ENCODE measurements at places on chromosomes 4 and X. TPM values are rescaled to one million over a fixed set of nuclear protein-coding genes. Genes with fewer than 3 reads are reported as not detected.

DNA sequence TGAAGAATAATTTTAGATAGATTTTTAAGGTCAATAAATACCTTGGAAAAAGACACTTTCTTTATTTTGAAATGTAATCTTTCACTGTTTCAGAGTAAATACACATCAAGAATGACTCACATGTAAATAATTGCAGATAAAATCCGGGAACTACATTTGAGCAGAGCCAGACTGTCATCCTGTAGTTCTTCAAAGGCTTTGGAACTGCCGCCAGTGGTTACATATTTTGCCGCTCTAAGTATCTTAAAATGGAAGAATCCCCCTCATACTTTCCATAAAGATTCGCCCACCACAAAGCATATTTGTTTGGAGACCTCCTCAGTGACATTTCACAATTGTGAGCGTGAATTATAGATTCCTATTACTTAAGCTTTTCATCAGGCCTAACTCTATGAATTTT is 607.8 kb upstream of the ZFP42 start:
- DNase-seq = no peak

DNA sequence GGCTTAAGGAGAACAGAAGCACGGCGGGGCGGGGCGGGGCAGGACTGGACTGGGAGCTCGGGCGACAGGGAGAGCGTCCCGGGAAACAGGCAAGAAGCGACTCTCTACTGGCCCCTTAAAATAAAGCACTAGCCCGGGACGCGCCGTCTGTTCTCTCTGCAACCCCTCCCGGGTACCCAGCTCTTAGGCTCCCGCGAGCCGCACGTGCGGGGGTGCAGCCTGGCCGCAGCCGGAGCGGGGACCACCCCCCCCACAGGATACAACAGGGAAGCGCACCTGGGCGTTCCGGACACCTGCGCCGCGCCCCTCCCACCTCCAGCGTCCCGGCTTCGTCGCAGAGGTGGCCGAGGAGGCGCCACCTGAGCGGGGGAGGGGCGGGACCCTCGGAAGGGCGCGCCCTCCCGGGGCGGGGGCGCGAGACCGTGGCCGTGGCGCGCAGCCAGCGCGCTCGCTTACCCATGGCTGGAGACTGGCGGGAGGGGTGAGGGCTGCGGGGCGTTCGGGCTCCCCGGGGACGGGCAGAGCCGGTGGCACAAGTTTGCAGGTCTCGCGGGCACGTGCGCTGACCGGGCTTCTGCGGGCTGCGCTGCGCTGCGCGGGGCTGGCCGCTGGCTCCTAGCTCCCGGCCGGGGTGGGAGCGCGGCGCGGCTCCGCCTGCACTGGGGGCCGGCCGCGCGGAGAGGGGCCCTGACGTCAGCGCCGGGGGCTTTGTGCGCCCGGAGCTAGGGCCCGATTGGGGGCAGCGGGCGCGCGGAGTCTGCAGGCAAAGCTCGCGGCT is 91.5 kb downstream of the GEMIN8 start:
- no peak for DNase-seq

- DNase-seq = no peak
Measured at GRCh38 chr4:52612341-52612740, 46.8 kb downstream of the USP46 start.

DNA sequence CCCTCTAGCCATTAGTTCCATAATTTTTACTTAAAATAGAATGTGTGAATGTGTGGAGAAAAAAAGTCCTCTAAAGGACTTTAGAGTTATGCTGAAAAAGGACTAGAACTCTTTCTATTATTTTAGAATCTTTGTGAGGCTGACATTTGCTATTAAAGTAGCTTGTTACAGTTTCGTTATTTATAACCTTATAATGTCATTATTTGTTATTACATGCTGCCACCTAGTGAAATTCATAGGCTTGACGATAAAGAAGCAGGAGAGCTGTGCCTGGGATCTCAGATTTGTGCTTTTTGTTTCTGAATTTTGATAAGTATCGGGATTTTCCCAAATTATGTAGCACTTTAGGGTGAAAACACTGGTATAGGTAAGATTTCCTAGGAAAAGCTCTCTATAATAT is 38.5 kb upstream of the TAPT1 start:
- no peak for DNase-seq

DNA sequence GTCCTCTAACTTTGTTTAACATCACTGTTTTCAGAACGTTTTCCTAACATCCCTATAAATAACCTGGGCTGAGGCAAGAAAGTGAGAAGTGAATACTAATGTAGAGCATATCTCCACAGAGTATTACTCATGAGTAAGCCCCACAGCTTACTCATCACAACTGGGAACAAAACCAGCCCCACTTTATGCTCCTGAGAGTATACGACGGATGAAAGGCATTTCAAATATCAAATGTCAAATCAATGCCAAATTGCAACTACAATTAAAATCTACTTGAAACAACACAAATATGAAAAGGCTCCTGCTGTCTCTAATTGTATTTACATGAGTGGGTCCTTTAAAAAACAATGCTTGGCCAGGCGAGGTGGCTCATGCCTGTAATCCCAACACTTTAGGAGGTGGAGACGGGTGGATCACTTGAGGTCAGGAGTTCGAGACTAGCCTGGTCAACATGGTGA is 41.2 kb downstream of the SH3RF1 start:
- no peak for DNase-seq

- no peak for DNase-seq
Measured at GRCh38 chr4:8906991-8907595, 35.5 kb upstream of the HMX1 start.

GRCh38 chrX:120251471-120252011 is 929 bp downstream of the ZBTB33 start:
- DNase-seq = no peak

DNA sequence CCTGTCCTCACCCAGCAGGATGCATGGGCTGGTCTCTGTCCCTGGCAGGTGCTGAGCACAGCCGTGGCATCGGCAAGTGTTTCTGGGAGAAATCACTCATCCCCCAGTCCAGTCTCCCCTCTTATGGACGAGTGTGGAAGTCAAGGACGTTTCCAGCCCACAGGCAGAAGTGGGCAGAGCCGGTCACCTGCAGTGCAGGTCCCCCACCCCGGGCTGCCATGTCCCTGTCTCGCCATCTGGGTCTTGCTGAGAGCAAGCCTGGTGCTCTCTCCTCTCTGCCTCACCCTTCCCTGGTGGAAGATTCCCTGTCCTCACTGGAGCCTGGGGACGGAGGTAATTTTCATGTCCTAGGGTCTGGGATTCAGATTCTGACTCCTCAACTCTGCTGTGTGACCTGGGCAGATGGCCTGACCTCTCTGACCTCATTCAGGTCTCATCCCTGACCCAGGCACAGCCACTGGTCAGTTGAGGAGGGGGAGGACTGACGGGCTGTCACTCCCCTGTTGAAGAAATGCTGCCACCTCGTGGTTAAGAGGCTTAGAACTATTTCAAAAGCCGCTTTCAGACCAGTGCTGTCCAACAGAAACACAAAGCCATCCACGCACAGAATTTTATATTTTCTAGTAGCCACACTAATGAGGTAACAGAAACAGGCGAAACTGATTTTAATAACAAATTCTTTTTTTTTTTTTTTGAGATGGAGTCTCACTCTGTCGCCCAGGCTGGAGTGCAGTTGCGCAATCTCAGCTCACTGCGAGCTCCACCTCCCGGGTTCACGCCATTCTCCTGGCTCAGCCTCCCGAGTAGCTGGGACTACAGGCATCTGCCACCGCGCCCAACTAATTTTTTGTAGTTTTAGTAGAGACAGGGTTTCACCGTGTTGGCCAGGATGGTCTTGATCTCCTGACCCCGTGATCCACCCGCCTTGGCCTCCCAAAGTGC is 1.8 kb downstream of the CPZ start:
- DNase-seq = no peak

DNA sequence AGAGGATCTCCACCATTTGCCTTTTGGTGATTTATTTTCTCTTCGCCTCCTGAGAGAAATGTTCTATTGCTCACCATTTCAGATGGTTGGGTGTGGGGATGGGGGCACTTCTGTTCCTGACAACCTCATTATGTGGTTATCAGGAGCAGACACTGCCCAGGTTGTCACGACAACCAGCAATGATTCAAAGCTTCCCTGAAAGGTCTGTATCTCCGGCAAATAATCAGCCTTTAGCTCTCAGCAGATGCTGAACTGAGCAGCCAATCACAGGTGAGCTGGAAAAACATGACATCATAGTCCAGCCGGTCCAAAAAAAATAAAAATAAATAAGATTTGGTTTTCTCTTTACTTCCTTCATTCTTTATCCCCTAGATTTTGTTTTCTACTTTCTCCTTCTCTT is 5.5 kb upstream of the PAK3 start:
- no peak for DNase-seq

GRCh38 chr4:14650127-14650526 is 352.2 kb upstream of the CPEB2 start:
- no peak for DNase-seq

DNA sequence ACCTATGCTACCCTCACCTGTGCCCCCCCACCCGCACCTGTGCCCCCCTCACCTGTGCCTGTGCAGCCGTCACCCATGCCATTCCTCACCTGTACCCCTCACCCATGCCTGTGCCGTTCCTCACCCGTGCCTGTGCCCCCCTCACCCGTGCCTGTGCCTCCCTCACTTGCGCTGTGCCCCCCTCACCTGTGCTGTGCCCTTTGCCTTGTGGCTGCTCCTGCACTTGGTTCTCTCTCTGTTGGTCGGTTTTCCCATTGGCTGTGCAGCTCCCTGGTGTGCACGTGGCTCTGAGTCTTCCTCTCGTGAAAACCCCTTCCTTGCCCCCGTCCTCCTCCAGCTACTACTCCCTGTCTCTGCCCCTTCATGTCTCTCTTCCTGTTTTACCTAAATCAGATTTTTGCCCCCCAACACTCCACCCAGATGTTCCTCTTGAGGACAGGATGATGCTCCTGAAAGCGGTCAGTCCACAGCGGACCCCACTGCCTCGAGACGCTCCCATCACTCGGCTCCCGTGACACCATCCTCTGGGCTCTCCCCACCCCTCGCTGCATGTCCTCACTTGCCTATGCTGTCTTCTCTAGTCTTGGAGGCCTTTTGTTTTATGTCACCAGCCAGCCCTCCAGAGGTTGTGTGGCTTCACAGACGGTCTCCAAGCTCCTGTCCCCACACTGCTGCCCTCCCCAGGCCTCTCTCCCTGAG is 6.8 kb downstream of the MAEA start:
- no peak for DNase-seq

- DNase-seq = no peak
Measured at GRCh38 chrX:10618961-10619360, 1.4 kb downstream of the MID1 start.

DNA sequence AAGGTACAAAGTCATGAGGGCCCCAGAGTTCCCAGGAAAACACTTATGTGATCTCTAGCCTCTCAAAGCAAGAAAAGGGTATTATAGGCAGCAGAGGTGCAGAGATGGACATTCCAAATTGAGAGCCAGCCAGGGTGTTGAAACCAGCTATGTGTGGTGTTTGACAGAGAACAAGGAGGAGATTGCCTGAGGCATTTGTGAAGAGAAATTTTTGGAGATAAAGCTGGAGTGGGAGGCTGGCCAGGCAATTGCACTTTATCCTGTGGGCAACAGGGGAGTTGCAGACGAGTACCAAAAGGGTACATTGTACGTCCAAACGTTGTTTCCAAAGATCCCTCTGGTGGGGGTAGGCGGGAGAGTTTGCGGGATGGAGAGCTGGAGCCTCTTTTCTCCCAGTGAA is 2.5 kb upstream of the GABRE start:
- DNase-seq = no peak

- no peak for DNase-seq
Measured at GRCh38 chr4:629915-630641, 4.7 kb downstream of the PDE6B start.

DNA sequence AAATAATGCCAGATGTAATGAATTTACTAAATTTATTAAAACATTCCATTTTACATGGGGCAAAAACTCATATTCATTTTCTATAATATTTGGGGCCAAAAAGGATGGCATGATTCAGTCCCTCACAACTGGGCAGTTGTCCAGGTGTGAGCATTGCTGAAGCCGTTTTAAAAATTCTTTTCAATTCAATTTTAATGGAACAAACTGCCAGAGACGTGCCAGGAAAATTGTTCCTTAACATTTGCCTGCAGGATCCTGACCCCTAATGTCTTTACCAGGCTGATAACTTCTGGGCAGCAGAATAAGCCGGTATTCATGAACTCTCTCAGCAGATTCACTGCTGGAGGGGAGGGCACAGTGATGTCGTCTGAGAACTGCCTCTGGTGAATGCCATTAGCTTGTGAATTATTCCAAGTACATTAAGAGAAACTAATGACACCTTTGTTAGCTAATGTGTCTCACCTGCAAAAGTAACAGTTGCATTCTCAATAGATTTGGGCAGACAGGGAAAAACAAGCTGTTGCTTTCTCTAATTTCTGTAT is 1445.1 kb upstream of the TENM3 start:
- DNase-seq = no peak

DNA sequence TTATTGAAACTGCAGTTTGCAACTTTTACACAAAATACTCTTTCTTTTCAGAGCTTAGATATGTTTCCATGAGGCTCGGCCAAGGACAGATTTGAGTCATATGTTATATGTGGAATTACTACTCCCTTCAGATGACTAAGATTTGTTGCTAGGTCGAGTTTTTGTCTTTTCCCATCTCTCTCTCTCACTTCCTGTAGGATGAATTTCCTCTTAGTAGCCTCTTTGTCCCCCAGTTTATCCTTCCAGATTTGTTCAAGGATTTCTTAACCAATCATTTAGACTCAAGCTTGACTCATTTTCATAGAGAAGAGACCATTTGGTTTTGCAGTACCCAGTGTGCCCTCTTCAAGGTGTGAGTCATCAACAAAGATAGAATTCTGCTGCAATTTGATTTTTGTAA is 209.2 kb downstream of the GLUD2 start:
- no peak for DNase-seq

GRCh38 chr4:129358571-129358970 is 262.6 kb downstream of the C4orf33 start:
- no peak for DNase-seq

The SLIT2 gene
- total RNA-seq = 5.2 TPM

The SPON2 gene
- 28.1 TPM for total RNA-seq

The STATH gene
- total RNA-seq = not detected

The MTNR1A gene
- not detected for total RNA-seq

The MAGEA9B gene
- not detected for total RNA-seq

The SPANXC gene
- not detected for total RNA-seq

The EVC gene
- 17.2 TPM for total RNA-seq

The AVPR2 gene
- total RNA-seq = 1.3 TPM

Data from esophagus squamous epithelium (tissue), 5 donors.